ENCODE measurements at places on chromosomes 16 and 17.
A peak's percentile ranks its signal among the peaks of the same experiment; 100 is the strongest.

DNA sequence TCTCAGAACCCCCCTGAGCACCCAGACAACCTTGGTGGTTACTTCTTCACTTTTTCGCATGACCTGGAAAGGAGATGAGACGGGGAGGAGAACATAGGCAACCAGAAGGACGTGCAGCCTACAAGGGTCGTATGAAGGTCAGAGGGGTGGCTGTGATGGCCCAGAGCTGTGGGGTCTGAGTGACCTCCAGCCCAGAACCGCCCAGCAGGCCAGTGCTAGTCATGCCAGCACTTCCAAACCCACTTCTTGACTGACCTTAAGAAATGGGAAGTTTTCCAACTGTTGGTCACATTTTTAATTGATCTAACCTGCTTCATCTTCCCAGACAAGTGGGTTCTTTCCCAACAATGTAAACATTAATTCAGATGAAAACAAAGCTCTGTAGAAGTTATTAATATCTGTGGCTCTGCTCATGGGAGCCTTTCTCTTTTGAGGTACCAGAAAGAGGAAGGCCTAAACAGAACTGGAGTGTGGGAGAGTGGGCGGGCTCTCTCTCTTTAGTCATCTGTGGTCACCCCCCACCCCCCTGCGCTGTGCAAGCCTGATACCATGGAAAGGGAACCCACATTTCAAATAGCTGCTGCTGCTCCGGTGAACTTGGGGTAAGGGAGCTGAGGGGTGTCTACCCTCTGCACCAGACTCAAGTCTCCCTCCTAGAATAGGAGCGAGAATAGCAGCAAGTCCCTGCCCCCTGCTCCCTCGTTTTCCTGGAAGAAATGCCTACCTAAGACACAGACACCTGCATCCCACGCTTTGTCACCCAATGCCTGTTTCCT lies 101.6 kb downstream of the RAB11FIP4 start:
- peak; percentile 72 for DNase-seq

- DNase-seq, result no peak
These were observed 15.4 kb upstream of the HSBP1 start for GRCh38 chr16:83792391-83792790.

DNA sequence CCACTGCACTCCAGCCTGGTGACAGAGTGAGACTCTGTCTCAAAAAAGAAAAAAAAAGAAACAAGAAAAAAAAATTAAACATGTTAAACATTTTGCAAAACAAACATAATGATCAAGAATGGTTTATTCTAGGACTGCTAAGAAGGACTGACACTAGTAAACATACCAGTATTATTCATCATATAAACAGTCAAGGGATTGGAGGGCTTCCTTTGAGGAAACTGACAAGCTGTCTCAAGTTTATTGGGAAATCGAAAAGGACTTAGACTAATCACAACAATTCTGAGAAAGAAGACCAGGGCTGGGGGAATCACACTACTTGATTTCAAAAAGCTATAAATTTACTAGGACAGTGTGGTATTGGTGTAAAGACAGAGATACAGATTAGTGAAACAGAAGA lies 75.5 kb downstream of the MYH10 start:
- DNase-seq, result no peak

DNA sequence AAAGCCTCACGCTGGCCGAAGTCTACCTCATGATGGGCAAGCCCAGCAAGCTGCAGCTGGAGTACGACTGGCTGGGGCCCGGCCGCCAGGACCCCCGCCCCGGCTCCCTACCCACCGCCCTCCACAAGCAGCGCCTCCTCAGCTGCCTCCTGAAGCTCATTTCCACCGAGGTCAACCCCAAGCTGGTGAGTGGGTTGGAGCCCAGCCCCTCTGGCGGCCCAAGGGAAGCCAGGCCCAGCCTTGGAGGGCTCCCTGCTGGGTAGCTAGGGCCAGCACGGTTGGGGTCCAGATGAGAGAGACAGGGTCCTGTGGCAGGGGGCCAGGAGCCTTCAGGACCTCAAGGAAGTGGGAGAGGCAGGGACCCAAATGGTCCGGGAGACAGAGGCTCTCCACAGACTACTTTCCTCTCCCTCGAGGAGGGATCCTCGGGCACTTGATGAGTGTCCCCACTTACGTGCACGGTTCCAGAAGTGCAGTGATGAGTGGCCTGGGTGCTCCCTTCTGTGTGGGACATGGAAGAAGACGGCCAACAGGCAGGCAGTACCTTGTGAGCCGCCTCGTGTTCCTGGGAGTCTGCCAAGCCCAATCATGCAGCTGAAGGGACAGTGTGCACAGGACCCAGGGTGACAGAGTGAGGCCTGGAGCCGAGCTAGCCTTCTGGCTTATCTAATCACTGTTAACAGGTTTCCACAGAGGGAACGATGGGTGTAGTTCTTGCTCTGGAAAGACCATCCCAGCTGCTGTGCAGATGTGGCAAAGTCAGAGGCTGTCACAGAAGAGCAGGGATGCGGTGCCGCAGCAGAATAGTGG lies 21.1 kb upstream of the JPT2 start:
- DNase-seq, result no peak
